ENCODE measurements at places on chromosomes 12 and 14.
A peak's percentile ranks its signal among the peaks of the same experiment; 100 is the strongest.

DNA sequence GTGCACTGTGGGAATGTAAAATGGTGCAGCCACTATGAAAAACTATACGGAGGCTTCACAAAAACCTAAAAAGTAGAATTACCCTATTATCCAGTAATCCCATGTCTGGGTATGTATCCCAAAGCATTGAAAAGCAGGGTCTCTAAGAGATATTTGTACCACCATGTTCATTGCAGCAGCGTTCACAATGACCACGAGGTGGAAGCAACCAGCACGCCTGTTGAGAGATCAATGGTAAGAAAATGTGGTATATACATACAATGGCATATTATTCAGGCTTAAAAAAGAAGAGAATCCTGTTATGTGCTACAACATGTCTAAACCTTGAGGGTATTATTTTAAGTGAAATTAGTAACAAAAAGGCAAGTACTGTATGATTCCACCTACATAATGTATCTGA lies 910 bp upstream of the NOPCHAP1 start:
- no peak for DNase-seq

- peak; percentile 85 for DNase-seq
Measured at GRCh38 chr14:29851397-29851796, 76.2 kb downstream of the PRKD1 start.

DNA sequence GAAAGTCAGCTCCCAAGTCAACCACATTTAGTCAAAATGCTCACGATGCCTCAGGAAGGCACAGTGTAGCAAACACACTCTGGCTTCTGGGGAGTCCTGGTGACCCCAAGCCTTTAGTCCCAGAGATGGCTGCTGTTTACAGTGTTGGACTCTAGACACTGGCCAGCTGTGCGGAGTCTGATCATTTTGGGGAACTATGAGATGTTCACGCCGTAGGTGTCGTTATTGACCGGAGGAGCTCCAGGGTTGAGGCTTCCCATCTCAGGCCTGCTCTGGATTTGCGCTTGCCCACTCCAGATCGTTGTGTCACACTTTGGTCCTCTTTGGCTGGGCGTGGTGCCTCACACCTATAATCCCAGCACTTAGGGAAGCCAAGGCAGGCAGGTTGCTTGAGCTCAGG lies 27.7 kb downstream of the BRI3BP start:
- DNase-seq = no peak

GRCh38 chr12:71415336-71416231 lies 24.0 kb upstream of the LGR5 start:
- peak; percentile 63 for DNase-seq

GRCh38 chr14:51650716-51651387 lies 858 bp upstream of the FRMD6 start:
- DNase-seq = peak; percentile 56

GRCh38 chr12:102093319-102093718 lies 26.6 kb downstream of the NUP37 start:
- peak; percentile 52 for DNase-seq

- DNase-seq = peak; percentile 99
Measured at GRCh38 chr12:50246873-50247612, 36.3 kb downstream of the LIMA1 start.

- DNase-seq = no peak
Measured at GRCh38 chr12:117388951-117389446, 27.6 kb upstream of the NOS1 start.

- no peak for DNase-seq
Measured at GRCh38 chr14:73238941-73239340, 1.6 kb downstream of the PAPLN start.

GRCh38 chr14:35932136-35932535 lies 106.0 kb downstream of the BRMS1L start:
- DNase-seq = no peak

- DNase-seq = no peak
Measured at GRCh38 chr14:66311058-66311457, 175.1 kb upstream of the CCDC196 start.

DNA sequence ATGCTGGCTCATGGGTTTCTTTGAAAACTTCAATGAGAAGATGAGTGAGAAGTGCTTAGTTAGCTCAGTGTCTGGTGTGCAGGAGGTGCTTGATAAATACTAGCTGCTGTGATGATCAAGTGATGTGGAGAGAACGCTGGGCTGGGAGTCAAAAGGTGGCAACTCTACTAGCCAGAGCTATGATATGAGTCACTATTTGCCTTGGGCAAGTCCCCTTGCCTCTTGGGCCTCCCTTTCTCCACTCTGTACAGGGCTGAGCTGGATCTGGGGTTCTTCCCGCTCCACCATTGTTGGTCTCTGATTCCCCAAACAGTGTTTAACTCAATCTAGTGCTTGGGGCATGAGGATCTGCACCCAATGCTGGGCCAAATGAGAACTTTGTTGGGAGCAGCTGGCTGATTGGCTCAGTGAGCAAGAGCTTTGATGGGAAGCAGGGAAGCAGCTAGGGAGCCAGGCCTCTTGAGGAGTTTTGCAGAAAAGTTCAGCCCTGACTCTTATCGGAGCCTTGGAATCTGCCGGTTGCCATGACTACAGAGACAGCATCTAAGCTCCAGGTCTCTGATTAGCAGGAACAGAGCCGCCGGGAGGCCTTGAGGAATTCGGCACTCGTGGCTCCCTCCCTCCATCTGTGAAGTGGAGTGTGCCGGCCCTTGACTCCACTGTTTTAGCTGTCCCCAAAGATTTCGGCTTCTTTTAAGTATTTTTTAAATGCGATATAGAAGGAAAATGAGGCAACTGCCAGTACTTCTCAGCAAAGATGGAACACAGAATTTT lies 82.1 kb upstream of the HSPB8 start:
- DNase-seq = no peak

DNA sequence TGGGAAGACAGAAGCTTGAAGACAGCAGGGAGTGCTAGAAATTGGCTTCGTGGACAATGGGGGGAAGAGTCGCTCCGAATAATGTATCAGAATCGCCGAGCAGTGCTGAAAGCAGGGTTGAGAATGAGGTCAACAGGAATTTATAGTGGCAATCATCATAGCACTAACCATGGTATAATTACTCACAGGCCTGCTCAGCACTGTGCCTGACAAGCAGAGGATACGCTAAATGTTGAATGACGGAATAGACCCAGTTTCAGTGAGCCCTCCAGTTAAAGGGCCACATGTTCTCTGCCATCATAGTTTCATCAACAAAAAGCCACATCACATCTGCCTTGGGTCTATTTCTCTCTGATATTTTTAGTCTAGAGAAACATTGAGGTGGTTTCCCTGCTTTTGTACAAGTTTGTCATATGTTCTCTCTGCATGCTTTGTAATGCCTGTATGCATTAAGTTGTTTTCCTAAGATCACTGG lies 130.3 kb upstream of the EGLN3 start:
- peak; percentile 67 for DNase-seq

- DNase-seq = no peak
Measured at GRCh38 chr14:106826833-106827369, 1300.5 kb downstream of the TMEM121 start.

- peak; percentile 84 for DNase-seq
Measured at GRCh38 chr12:68538726-68539614, 71.7 kb upstream of the RAP1B start.

GRCh38 chr12:130879212-130879686 lies 7.4 kb downstream of the RAN start:
- no peak for DNase-seq

DNA sequence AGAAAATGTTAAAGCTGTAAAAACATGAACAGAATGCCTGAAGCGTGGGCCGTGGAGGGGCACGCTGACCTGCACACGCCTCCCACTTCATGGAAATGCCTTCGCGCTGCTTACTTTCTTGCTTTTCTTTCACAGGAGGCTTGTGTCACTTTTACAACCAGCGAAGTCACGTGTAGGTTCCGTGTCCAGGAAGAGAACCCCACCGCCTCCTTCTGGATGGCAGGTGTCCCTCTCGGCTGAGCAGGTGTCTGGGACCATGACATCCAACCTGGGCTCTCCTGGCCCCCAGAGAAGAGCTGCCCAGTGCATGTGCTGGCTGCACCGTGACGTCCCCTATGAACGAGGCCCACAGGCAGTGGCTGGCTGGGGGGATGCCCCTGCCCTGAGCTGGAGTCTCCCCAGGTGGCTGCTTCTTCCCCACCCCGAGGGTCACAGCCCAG lies 345.0 kb upstream of the SFSWAP start:
- no peak for DNase-seq

DNA sequence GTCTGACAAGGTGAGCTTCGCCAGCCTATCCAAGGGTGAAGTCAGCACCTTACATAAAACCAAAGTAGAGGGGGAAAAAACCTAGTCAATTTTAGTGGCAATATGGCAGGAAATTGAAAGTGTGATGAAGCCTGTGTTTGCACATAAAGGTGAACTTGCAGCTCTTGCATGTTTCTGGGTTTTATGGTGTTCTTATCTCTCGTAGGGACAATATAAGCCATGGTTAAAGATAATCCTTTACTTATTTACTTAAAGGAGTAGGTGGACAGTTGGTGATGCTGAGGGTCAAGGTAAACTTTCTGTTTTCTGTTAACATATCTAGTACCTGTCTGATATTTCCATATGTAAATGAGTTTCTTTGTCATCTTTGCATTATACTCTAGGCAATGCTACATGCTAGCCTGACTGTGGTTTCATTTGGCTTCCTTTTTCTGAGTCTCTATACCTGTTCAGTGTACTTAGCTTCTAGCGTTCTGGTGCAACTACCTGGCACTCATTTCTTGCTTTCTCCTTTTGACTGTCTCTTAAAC lies 32.8 kb downstream of the CCDC91 start:
- no peak for DNase-seq

- DNase-seq = no peak
Measured at GRCh38 chr12:2768224-2768961, 26.4 kb upstream of the FKBP4 start.

- DNase-seq = no peak
Measured at GRCh38 chr14:26856876-26857518, 259.2 kb upstream of the NOVA1 start.

GRCh38 chr14:44945264-44945663 lies 16.5 kb downstream of the KLHL28 start:
- DNase-seq = peak; percentile 72

DNA sequence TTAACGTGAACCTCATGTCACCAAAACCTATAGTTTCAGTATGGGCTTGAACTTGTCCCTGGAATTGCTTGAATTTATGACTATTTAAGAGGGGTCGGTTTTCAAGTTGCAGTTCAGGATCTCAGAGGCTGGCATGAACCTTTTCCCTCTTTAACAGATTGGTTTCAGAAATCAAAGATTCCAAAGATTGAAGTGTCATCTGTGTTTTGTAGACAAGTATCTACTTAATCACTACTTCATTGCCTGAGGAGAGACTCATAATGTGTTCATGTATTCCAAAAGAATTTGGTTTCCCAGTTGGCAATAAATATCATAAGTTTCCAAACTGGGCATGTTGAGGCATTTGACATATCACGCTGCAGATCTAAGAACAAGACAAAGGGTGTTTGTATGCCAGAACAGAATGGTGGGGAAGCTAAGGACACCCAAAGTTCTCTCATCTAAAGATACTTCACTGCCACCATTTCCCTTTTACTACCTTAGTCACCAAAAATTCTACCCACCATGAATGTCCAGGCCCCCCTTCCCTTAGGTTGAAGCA lies 199.5 kb downstream of the NUAK1 start:
- no peak for DNase-seq

GRCh38 chr12:70577283-70577634 lies 60.0 kb downstream of the PTPRB start:
- DNase-seq = no peak

GRCh38 chr12:25866586-25867378 lies 91.7 kb upstream of the RASSF8 start:
- DNase-seq = peak; percentile 87

DNA sequence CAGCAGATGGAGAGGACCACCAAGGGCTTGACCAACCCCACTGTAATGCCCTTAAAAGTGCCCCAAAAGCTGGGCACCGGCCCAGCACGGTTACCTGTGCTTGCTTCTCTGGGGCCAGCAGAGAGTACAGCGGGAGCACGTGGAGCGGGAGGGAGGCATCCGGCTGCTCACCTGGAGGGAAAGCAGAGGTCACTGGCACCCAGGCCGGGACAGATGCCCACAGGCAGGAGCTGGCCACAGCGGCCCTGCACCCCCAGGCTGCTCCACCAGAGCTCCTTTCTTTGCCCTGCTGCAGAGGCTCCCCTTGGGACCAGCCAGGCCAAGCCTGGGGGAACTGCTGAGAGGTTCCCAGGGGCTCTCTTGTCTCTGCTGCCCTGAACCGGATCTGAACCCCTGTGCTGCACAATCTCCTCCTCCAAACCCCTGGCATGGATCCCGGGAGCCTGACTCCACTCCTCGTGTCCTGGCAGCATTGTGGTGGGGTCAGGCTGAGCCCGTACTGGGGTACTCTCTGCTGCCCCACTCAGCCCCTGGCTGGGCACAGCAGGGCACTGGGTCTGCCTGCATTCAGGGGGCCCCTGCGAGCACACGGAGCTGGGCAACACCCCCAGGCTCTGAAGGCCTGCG lies 24.0 kb downstream of the DHX37 start:
- no peak for DNase-seq

DNA sequence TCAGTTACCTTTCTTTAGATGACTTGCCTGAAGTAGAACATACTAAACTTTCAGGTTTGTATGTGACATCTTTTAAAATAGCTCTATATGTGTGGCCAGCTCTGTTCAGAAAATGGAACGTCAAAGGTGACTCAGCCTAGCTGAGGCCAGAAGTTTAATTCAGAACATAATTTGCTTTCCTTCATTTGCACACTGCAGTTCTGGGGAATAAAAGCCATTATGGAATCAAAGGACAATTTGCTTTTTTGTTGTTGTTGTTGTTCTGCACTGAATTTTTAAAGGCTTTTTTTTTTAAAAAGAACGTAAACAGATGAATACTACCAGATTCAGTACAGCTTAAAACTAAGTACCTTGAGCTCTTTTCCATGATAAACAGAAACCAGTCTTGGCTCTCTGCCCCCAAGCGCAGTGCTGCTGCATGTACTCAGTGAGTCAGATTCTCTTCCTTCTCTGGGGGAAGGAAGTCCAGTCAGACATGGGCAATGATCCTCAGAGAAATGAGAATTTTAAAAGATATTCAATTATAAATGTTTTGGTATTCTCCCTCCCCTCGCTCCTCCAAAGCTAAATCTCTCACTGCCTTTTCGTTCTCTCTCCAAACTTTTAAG lies 644.2 kb downstream of the NOVA1 start:
- DNase-seq = no peak

- no peak for DNase-seq
Measured at GRCh38 chr12:128314611-128315010, 47.6 kb downstream of the TMEM132C start.

DNA sequence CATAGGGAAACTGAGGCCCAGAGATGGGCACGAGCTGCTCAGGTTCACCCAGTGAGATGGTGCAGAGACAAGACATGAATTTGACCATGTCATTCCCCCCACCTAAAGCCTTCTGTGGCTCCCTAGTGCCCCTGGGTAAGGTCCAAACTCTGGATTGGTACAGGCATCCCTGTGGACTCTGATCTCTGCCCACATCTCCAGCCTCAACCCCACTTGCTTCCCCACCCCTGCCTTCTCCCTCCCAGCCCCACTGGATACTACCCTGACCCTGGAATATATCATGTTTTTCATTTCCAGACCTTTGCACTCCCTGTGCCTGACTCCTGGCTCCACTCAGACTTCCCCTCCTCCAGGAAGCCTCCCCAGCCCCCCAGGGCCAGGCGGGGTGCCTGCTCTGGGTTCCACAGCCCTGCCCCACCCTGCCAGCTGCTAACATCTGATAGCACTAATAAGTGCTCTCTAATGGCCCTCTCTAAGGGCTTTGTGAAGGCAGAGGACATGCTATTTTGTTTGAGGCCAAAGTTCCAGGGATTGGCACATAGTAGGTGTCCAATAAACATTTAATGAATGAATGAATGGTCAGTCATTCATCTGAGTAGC lies 1.1 kb upstream of the SDSL start:
- no peak for DNase-seq
